ENCODE measurements at places on chromosomes 3 and 15.
A peak's percentile ranks its signal among the peaks of the same experiment; 100 is the strongest.

DNA sequence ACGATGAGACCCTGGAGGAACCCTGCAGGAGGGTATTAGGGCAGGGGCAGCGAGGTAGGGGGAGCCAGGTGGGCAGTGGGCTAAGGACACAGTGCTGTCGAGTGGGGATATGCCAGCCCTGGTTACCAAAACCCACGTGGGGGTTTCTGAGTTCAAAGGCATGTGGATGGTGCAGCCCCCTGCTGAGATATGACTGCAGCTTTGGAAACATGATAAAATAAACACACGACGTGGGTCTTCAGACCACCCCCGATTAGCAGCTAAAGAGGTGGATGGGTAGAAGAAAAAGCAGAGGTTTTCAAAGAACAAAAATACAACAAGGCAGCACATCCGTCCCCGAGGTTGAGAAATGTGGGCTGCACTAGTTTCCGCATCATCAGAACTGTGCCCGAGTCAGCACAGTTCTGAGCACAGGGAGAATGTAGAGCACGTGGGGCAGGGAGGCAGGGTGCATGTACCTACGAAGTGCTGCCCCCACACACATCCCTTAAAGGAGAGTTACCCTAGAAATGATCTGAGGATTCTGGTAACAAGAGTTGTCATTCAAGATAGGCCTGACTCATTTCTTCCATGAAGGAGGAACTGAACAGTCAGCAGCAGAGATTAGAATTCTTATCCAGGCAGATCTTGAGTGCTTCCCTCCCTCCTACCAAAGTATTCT lies 121.3 kb downstream of the RPLP1 start:
- DNase-seq = no peak

DNA sequence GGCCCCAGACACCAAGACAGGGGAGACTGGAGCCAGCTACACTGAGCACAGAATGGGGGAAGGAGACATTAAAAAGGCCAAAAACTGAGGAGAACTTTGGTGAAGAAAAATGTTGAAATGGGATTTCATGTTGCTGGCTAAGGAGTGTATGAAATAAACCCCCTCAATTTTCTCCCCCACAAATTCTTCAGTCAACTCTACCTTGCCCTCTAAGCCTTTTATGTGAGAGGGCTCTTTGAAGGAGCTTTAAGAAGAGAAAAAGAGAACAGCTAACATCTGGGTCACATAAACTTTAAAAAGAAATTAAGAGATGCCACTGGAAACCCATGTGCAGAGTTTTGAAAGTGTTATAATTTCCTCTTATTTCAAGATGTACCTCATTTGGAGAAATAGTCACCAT lies 88.6 kb downstream of the ATP8B4 start:
- DNase-seq = no peak

- no peak for DNase-seq
These were observed 2.3 kb upstream of the MBNL1 start for GRCh38 chr3:152266221-152266995.

DNA sequence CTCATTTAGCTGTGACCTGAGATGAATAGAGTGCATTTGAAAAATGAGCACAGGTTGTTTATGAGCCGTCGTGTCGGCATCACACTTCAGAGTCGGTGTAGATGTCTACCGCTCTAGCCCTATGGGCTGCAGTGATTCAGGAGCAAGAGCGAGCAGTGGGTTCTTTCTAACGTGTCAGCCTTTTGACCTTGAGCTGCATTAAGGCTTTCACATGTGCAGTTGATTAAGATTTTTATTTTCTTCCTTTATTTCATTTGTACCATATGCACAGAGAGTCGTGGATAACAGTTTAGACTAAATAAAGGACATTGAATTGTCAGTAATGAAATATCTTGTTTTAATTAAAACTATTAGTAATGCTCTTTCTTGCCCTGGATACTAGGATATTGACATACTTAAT lies 368.2 kb downstream of the PTPRG start:
- DNase-seq = no peak

DNA sequence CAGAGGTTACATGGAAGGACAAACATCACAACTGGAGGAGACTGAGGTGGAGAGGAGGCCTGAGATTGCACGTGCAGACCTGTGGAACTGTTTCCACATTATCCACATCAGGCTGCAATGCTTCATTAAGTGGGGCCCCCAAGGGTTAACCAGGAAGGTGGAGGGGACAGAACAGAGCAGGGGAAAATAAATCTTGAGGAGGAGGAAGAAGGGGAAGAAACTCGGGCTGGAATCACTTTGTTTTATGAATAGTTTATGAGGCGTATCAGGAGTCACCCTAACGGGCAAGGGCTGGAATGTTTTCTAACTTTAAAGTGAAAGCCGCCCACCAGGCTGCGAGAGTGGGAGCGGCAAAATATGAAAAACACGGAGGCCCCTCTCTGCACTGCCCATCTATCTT lies 154.9 kb downstream of the WNT5A start:
- no peak for DNase-seq

GRCh38 chr3:159632851-159633250 lies 355.8 kb upstream of the IL12A start:
- no peak for DNase-seq

- DNase-seq = no peak
These were observed 384.5 kb upstream of the IL12A start for GRCh38 chr3:159604151-159604581.

- no peak for DNase-seq
These were observed 11.0 kb upstream of the CEMIP start for GRCh38 chr15:80768158-80768557.

DNA sequence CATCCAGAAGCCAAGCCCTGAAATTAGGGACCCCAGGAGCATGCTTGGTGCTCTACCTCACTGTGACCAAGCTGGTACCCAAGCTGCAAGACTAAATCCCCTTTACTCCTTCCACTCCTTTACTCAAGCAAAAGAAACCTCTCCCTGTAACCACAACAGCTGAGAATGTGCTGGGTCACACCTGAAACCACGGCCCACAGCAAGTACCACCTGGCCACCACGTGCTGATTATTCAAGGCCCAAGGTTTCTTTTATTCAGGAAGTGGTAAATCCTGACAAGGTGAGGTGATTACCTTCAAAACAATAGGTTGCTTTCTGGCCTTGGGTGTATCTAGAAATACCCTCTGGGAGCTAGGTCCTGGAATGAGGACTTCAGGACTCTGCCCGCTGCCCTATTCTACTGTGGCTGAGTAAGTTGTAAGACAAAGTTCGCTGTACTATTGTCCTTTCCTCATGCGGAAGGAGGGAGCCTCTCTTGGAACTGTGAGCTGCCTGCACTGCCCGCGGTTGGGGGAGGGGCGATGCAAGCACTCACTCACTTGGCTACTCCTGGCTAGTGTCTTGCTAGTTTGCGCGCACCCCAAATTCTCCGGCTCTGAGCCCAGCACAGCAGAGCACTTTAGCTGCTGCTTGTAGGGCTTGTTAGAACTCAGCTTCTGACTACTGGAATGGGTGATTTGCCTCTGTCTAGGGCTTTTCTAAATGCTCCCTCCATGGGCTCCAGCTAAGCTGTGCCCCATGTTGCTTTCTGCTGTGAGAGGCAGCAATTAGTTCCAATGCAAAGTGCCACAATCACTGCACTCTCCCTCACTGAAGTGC lies 487.1 kb upstream of the CNTN3 start:
- DNase-seq = no peak

GRCh38 chr15:77118882-77119321 lies 48.0 kb upstream of the TSPAN3 start:
- DNase-seq = peak; percentile 64

- no peak for DNase-seq
These were observed 7.1 kb downstream of the THRB start for GRCh38 chr3:24487325-24488262.

DNA sequence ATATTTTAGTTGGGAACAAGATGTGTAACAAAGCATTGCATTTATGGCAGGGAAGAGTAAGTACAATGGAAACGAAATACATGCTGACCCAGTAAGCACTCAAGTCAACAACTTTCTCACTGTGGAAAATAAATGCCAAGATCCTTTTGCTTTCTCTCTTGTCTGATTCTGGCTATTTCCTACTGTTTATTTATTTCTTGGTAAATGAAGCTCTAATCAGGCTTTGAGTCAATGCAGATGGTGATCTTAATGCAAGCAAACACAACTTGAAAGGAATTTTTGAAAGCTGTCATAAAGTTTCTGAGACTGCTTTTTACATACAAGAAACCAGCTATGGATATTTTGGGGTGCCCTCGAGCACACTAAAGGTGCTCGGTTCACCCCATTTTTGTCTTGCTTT lies 624.8 kb downstream of the MAGI1 start:
- DNase-seq = no peak

- no peak for DNase-seq
These were observed 455.2 kb upstream of the ARPP21 start for GRCh38 chr3:35183927-35184675.

- DNase-seq = no peak
These were observed 106.8 kb upstream of the CDIN1 start for GRCh38 chr15:36472672-36473071.

- DNase-seq = no peak
These were observed 9.6 kb downstream of the ARHGEF3 start for GRCh38 chr3:56792193-56792592.

- no peak for DNase-seq
These were observed 60.0 kb upstream of the STT3B start for GRCh38 chr3:31472479-31473390.

DNA sequence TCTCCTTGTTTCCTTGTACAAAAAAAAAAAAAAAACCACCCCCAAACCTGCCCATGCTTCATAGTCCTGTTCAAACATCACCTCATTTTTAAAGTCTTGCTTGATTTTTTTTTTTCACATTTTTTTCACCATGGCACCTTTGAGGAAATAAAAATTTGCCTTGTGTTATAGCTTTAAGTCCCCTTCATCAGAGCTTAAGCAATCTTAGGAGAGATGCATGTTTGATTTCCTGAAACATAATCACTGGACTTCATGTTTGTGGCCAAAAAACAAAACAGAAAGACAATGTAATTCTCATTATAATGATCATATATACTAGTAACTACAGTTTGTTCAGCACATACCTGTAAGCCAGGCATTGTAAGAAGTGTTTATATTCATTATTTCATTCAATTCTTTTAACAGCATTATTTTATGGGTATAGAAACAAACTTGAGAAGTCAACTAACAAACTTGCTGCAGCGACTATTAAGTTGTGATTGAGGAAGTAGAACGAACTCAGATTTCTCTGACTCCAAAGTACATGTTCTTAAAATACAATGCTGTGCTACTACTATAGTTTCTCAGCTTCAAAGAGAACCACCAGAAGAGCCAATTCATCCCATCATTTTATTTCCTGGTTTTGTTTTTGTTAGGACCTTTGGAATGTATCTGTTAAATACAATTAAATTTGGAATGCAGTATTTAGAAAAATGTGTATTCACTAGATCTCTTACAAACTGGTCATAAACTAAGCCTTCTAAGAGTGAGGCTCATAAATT lies 203.8 kb downstream of the TCF12 start:
- DNase-seq = no peak

DNA sequence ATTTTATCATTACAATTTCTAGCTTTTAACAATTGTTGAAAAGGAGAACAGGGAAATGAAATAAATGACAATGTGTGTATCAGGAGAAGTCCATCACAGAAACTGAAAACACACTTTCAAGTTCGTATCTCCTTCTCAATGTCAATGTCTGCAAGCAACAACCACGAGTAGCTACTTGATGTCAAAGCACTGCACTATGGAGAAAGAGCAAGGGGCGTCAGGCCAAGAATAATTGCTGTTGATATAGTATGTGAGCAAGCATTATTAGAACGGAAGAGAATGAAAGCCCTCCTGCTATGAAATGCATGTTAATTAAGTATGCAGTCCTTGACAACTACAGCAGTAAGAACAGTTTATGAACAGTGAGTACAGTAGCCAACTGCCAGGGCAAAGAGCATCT lies 1250.1 kb downstream of the ZPLD1 start:
- DNase-seq = peak; percentile 97

GRCh38 chr3:58751882-58752567 lies 85.5 kb upstream of the FAM3D start:
- no peak for DNase-seq

- no peak for DNase-seq
These were observed 1.0 kb downstream of the LRRC3B start for GRCh38 chr3:26623419-26624208.

GRCh38 chr3:129001806-129002572 lies 885 bp downstream of the EFCC1 start:
- DNase-seq = peak; percentile 38

DNA sequence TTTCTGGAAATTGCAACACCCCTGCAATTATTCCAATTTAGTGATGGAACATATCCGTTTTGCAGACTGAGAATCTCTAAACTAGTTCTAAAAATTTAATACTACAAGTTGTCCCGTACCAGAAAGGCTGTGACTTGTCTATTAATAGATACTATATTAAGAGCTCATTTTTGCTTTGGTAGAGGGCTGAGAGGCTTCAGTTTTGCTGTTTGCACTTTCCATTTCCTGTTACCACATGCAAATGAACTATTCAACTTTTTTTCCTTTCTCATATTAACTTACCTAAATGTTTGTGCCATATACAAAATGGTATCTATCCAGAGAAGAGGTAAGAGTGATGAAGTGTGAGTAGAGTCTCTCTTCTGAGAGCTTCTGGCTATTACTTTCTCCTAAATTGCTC lies 101.5 kb upstream of the CRBN start:
- no peak for DNase-seq

- no peak for DNase-seq
These were observed 175.0 kb downstream of the CFAP20DC start for GRCh38 chr3:58874795-58875194.

DNA sequence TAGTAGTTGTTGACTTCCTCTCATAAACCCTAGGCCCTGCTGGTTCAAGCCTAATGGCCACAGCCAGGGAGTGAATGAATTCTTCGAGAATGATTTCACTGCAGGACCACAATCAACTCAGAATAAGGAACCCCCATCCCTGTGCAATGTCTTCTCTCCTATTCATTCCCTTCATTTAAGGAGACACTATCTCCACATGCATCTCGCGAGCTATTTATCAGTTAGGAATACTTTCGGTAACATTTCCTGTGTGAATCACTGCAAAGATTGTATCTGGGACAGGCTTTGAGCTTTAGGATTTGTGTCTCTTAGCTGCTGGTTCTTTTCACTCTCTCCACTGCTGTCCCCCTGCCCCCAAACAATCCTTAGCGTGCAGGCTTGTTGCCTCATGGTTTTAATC lies 94.4 kb downstream of the MYLK start:
- DNase-seq = no peak

GRCh38 chr3:46484388-46484787 lies 13.4 kb upstream of the RTP3 start:
- no peak for DNase-seq

DNA sequence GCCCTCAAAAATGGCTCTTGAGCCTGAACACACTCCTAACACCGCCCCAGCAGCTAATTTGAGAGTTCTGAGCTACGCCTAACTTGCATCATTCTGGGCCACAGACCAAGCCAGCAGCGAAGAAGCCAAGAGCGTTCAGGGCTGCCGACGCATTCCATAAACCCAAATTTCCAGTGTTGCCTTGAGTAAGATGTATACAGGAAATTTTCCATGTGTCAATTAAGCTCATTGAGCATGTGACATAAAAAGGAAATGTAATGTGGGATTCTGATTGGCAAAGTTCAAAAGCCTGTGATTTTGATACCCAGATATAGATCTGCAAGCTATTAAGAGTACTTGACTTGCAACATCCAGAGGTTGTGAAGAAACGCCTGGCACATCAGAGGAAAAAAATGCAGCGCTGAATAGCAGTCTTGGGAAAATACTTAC lies 148.6 kb upstream of the NR2F2 start:
- DNase-seq = no peak
